Stimulated activated CD4-positive, alpha-beta T cell treated with anti-CD3 and anti-CD28 coated beads, TNF-alpha, amount 100 ng/mL, for 24 hours (primary cell): ENCODE measurements at places on chromosomes 5 and 9.

DNA sequence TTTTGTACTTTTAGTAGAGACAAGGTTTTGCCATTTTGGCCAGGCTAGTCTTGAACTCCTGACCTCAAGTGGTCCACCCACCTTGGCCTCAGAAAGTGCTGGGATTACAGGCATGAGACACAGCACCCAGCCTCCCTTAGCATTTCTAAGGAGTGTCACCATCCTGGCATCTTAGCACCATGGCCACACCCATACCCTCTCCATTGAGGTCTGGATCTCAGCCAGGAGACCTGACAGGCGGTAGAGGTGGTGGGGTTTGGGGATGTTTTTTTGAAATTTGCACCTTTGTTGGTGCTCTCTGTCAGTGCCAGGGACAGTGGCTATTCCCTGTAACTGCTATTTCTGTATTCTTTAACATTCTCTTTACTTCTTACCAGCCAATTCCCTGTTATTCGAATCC lies 72.5 kb downstream of the TRIM36 start:
- no peak for DNase-seq

DNA sequence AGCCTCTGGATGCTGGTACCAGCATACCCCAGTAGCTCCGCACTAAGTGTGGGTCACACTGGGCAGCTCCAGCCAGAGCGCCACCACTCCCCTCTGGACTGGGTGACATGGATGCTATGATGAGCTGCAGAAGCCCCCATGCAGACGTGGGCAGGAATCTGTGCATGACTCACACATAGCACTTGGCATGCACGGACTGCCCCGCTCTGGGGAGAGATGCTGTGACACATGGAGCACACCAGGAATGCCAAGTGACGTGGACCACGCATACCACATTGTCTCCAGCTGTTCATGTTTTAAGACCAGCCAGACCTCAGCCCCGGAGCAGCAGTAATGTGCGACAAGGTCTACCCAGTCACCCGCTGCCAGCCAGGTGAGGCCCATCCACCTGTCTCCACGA lies 64.1 kb downstream of the SEMA4D start:
- DNase-seq = no peak

DNA sequence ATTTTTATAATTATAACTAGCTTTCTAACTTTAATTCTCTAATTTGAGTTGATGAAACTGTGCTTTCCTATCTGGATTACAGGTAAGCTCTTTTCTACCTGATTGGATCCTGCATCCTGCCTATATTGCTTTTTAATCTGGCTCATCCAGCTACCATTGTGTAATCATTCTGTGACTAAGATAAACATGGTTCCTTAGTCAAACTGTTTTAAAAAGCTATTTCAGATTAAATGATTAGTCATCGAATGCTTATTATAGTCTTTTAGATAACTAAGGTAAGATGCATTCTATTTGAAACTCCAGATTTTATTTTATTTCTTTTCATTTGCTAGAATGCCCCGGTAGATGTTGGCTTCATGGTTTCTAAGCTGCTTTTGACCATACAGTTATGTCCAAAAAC lies 50.7 kb downstream of the ICE1 start:
- DNase-seq = no peak

DNA sequence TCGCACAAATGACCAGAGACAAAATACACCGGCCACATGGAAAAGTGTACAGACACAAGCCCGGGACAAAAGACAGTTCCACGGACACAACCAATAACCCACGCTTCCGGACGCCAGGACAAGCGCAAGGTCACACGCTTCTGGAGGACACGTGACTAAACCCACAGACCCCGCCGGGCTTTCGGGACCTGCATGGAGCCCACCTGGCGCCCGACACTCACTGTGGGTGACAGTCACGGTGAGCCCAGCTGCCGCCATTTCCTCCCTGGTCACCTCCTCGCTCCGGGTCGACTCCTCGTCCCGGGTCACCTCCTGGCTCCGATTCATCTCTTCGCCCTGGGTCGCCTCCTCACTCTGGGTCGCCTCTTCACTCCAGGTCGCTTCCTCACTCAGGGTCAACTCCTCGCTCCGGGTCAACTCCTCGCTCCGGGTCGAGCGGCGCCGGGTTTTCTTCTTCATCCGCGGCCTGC lies 470 bp downstream of the BAG1 start:
- peak; percentile 11 for DNase-seq

DNA sequence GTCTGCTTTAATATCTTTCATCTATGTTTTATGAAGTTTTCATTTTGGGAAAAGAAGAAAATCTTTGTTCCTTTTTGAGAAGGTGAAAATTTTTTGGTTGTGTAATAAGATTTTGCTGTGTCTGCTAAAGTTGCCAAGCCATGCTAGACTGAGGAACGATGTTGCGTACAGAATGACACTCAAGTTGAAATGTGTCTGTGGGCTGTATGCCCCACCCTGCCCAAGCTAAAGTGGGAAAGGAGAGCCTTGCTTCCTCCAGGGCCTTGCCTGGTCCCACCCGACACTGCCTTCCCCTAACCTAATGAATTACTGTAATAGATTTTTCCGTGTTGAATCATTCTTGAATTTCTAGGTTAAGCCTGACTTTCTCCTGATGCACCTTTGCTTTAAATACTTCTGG lies 2.5 kb downstream of the PCAT7 start:
- no peak for DNase-seq

DNA sequence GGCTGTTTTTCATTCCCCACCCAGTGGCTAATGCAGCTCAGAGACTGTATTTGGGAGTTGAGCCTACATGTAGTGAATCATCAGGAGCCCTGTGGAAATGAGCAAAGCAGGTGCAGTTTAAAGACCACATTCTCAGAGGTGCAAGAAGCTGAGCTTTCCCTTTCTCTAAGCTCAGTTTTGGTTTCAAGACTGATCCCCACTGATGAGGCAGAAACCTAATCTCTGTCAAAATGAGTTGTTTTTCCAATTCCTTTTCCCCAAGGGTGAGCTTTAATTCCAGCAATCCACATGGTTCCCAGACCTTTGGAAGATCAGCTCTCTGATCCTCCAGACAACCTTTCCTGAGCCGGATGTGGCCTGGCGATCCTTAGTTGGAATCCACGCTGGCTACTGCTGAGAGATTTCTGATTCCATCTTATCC lies 420.5 kb downstream of the EBF1 start:
- no peak for DNase-seq

GRCh38 chr5:72505539-72506157 lies 1.6 kb downstream of the ZNF366 start:
- DNase-seq = no peak

DNA sequence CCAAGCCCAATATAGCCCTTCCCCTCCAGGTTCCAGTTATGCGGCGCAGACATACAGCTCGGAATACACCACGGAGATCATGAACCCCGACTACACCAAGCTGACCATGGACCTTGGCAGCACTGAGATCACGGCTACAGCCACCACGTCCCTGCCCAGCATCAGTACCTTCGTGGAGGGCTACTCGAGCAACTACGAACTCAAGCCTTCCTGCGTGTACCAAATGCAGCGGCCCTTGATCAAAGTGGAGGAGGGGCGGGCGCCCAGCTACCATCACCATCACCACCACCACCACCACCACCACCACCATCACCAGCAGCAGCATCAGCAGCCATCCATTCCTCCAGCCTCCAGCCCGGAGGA lies 6.3 kb downstream of the NR4A3 start:
- no peak for DNase-seq

DNA sequence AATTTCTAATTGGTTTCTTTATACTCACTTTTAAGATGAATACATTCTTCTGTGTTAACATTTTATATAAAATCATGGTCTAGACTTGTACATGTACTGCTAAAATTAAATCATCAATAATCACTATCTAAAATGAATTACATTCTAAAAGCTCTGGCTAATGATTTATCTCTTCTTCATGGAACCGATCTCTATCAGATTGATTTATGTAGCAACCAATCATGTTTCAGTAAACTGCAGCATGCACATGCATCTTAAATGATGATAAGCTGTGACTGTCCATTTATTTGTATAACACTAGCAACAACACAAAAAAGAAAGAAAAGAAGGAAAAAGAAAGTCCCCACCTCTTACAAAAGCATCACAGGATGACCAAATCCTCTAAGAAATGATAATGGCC lies 669.2 kb downstream of the NR2F1-AS1 start:
- no peak for DNase-seq

GRCh38 chr9:74431467-74431866 lies 65.7 kb upstream of the RORB start:
- no peak for DNase-seq

DNA sequence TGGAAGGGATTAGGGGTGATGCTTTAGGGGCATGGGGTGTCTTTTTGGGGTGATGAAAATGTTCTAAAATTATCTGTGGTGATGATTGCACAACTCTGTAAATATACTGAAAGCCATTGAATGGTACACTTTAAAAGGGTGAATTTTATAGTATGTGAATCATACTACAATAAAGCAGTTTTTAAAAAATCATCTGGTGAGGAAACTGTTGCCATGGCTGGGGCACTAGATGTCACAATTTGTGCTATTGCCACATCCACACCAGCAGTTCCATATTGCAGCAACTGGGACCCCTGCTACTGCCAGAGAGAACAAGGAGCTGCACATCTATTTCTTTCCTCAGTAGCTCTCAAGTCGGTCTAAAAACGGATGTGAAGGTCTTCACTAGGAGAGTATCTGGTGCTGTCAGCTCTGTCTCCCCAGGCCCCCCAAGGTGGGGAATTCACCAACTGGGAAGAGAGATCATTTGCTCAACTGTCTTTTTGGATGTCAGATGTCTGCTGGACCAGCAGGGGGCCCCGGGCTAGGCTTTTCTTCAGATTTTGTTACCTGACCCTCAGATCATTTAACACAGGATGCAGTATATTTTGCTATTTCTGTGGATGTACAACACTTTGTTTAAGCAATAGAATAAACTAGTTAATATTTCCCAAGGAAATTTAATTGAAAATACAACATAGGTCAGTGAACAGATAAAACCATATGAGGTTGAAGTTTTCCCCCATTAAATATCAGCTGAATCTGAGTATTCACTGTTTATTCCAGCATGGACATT lies 13.2 kb downstream of the CMYA5 start:
- no peak for DNase-seq
